ENCODE measurements at places on chromosomes 16 and 17. TPM values are rescaled to one million over a fixed set of nuclear protein-coding genes. Genes with fewer than 3 reads are reported as not detected.

- DNase-seq, result no peak
Observed at GRCh38 chr16:12026741-12027490, 50.4 kb downstream of the SNX29 start.

- no peak for DNase-seq
Observed at GRCh38 chr17:4807605-4808377, 839 bp downstream of the PLD2 start.

The TEKT3 gene
- total RNA-seq, result not detected

The CCL22 gene
- total RNA-seq, result not detected

DNA sequence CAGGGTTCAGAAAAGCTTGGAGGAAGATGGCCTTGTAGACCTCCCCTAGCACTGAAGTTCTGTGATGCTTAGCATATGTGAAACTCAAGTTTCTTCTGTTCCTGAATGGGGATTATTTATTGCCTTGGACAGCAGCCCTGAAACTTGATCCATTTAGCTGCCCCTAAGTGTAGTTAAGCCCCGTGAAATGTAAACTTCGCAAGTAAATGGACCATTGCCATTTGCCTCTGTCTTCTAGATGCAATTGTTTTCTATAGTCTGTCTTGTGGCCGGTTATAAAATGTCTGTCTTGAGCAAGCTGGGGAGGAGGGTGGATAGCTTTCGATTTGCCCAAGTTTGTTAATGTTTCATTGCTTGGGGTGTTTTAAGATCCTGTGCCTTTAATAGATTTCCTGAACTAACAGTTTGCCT, 261.8 kb downstream of the CDH13 start:
- DNase-seq, result no peak

The ZNF750 gene
- 0.07 TPM for total RNA-seq

GRCh38 chr16:59913666-59914065, 1179.5 kb upstream of the GOT2 start:
- DNase-seq, result no peak

All from pulmonary artery endothelial cell (primary cell).